Osteoblast (primary cell): ENCODE measurements at places on chromosomes 7 and 10. TPM values are rescaled to one million over a fixed set of nuclear protein-coding genes. Genes with fewer than 3 reads are reported as not detected.

GRCh38 chr7:147824671-147825070, 765.9 kb upstream of the C7orf33 start:
- no peak for DNase-seq

DNA sequence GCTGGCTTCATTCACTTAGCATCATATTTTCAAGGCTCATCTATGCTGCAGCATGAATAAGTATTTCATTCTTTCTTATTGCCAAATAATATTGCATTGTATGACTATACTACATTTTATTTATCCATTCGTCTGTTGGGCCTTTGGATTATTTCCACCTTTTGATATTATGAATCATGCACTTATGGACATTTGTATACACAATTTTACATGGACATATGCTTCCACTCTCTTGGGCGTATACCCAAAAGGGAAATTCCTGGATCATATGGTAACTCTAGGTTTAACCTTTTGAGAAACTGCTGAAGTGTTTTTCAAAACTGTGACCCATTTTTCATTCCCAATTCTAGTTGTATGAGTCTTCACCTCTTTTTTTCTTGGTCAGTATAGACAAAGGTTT, 80.3 kb upstream of the GNAI1 start:
- peak; percentile 69 for DNase-seq

- DNase-seq, result no peak
Observed at GRCh38 chr7:138979988-138980562, 1.1 kb downstream of the KIAA1549 start.

GRCh38 chr7:100159099-100159623, 638 bp upstream of the TRAPPC14 start:
- peak; percentile 54 for DNase-seq

Gene ACSM6
- total RNA-seq, result not detected in 2 replicates

DNA sequence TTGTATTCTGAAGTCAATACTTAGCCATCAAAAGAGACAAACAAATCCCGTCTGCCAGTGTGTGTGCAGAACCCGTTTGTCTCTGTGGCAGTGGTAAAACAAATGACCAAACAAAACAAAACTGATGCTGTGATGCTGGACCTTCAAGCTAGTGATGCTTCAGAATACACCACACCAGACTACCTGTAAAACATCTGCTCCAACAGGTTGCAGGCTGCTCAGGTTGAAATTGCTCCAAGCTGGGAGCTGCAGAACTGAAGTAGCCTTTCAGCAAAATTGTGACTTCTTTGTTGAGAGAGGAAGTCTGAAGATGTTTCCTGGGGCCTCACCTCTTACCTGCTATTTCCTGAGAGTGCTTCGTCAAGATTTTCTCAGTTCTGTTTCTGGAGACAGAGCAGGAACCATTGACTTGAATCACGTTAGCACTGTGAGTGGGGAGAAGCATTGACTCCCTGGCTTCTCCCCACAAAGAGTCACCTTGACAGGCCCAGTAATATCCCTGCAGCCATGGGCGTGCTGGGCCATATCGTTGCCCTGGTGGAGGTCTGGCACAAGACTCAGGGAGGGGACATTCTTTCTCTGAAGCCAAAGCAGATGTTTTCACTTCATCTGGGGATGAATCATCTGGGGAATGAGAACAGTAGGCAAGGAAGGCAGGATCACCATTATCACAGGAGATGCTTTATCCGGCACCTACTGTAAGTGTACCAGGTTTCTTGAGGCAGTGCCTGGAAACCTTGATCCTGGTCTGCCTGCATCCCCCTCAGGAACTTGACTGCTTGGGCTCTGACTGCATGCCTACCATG, 80.2 kb downstream of the RBM20 start:
- DNase-seq, result no peak

- DNase-seq, result no peak
Observed at GRCh38 chr10:69317626-69318105, 39.4 kb downstream of the HK1 start.

DNA sequence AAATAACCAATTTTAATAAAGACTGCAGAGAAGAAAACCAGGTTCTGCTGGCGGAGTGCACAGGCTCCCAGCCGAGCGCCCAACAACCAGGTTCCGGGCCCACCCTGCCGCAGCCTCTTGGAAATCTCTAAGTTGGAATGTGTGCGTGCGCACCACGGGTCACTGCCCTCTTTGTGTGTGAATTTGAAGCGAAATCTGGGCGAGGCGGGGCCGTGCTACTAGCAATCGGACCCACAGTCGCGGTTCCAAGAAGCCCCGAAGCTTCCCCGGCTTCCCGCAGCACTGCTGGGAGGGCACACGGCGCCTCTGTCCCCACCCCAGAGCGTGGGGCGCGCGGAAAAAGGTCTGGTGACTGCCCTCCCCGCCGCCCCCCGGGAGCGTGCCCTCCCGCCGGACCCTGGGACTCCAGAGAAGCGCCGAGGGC, 666 bp upstream of the MAP3K8 start:
- peak; percentile 80 for DNase-seq
